Inflammatory macrophage (primary cell): ENCODE measurements at places on chromosomes 3 and 15.

DNA sequence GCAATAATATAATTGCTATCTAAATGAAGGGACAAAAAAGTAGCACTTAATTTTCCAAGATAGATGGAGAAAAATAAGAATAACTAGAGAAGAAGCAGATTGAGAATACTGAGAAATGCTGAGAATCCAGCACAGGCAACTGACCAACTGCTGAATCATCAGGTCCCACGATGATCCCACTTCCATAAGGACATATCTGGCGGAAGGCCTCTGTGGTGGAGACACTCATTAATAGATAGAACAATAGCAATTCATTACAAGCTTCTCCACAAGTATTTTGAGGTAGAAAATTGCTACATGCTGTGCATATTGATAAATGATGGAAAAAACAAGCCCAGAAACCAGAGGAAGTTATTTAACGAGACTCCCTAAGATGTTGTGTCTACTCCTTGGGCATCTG, 105.9 kb downstream of the DUT start:
- DNase-seq = no peak

GRCh38 chr15:27427276-27427675, 456.3 kb downstream of the GABRG3 start:
- no peak for DNase-seq

DNA sequence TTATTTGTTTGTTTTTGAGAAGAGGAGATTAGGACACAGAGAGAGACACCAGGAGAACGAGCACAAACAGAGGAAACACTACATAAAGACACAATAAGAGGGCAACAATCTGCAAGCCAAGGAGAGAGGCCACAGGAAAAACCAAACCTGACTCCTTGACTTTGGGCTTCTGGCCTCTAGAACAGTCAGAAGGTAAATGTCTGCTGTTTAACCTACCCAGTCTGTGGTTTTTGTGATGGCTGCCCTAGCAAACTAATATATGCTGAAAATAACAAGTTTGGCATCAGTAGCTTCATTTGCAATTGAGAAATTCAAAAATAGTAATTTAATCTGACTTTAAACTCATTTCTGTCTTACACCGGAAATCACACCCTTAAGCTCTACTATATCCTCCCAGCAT, 110.2 kb downstream of the P3H2 start:
- no peak for DNase-seq

DNA sequence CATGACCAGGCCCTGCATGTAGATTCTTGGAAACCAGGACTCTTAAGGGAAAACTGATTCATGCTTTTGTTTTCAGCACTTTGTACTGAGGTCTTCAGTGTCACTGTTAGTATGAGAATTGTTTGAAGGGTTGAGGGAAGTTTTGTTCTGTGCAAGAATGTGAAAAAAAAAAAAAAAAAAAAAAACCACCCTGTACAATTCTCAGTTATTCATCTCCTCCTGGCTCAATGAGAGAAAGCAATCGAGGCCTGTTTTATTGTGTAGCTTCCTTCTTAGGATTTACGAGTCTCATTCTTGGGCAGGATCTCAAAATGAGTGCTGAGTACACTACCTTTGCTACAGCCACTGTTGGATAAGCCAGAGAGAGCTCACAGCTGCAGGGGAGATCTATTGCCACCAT, 469.5 kb downstream of the CNTN4 start:
- DNase-seq = no peak

DNA sequence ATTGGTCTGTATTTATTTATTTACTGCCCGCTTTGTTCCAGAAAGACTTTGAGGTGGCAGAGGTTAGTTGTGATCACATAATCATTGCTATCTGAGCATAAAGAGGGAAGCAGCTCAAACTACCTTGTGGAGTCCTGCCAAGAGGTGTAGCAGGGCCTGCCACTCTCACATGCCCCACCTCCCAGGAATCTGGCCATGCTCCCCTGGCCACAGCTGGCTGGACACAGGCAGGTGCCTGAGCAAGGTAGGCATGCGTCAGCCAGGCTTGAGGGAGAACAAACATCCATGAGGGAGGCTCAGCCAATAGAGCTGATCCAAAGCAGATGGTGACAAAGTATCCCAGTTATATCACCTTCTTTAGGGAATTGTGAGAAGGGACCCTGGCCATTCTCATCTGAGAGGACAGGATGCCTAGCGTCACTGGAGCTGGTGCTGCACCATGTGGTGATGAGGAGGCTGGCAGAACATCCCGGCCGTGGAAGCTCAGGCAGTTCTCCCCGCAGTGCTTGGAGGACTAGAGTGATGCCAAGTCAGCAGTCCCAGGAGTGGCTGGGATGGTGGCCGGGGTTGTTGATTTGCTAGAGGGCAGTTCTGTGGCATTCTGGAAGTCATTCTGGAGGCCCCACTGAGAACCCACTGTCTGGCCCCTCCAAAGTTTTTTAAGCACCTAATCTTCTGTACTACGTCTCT, 6.8 kb upstream of the POLG start:
- no peak for DNase-seq

- no peak for DNase-seq
These were observed 89.6 kb downstream of the CHST2 start for GRCh38 chr3:143208976-143209714.

DNA sequence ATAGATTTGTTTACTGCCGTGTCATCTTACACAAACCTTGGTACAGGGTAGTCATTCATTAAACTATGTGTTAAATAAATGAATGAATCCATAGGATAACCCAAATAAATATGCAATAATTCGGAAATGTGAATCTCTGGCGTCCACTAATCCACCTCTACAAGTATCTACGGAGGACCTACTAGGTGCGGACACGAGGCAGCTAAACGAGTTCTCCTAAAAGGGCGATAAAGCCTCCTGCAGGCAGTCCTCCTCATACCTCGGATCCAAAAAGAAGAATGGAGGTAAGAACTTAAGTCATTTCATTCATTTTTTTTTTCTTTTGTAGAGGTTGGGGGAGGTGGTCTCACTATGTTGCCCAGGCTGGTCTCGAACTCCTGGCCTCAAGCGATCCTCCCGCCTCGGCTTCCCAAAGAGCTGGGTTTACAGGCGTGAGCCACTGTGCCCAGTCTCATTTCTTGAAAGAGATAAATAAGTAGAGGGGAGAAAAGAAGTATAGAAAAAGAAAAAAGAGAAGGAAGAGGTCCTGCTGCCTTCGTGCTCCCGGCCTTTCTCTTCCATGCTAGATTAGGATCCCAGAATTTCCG, 706 bp upstream of the RPL35A start:
- DNase-seq = no peak

DNA sequence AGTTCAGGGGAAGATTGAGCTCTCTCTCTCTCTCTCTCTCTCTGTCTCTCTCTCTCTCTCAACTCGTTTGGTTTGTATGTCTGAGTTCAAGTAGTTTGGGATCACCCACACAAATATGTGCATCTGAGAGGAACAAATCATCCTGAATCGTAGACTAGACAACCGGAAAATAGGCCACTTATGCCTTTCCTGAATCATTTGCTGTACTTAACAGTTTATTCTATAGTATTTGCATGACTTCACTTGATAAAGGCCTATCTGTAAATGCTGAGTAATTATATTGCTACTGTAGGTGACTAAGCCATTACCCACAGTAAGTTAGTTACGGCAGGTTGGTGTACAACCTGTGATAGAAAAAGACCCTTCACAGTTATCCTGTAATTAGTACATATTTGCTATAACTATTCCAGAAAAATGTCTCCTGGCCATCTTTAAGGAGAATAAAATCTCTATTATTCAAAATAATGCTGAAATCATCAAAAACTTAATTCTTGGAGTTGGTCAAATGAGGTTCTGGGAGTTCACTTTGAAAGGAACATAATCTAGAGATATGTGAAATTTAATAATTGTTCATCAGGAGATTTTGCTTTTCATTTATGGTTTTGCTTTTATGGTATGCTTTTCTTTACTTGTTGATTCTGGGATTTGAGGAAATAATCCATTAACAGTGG, 31.1 kb downstream of the OXSM start:
- DNase-seq = no peak

DNA sequence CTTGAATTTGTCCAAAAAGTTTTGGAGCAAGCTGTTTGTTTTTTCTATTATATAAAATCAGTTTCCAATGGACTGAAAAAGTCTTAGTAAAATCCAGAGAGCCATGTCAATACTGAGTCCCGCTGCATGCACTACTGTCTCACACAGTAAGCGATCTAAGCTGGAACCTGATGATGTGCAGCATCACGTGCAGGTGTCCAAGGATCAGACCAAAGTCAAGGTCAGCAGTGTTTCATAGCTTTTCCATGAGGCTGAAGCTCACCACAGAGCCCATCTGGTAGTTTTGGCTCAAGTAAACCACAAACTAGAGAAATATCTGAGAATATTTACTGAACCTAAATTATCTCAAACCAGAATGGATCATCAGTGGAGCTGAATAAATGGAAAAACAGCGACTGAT, 784.0 kb upstream of the SEMA6D start:
- no peak for DNase-seq

- DNase-seq = peak; percentile 85
These were observed 25.8 kb downstream of the SPSB4 start for GRCh38 chr3:141076797-141077571.

DNA sequence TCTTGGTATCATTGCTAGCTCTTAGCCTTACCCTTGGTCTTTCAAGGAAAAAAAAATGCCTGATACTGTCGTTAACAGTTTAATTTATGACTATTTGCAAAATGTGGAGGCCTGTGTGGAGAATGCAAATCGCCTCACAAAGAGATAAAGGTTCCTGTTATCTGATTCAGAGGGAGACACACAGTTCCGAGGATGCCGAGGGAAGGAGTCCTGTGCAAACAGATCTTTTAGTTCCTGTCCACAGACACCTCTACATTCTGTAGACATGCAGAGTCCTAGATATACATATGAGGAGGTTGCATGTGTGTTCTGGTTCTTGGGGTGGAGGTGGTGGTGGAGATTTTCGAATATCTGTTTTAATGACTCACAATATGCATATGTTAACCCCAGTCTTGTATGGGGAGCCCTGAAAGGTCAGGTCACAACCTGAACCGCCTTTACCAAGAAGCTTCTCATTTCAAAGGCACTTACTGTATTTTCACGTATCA, 5.7 kb downstream of the NR2F2 start:
- DNase-seq = no peak

DNA sequence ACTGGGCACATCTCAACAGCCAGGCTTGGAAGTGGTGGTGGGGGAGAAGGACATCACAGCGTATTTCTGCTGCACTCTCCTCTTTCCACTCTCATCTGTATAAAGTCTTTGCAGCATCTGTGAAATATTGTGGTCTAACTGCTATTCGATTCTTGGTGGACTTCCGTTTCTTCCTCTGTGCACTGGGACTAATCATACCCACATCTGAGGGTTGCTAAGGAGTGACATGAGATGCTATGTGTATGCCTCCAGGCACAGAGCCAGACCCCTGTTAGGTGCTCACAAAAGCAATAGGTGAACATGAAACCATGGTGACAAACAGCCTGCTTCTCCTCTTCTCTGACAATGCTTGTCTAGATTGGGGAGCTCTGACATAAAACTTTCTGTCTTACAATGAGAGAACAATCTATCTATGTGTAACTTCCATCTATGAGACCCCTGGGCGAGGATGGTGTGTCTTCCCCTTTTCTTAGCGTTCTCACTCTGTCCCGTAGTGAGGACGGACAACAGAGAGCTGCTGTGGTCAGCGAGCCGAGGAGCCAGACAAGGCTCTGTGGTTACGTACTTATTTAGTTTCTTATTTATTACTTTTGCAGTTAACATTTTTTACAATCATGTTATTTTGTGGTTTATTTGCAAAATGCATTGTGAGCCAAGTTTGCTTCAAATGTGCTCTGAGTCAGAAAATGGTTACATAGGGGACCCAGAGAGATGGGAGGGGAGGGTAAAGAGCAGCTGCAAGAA, 196.7 kb upstream of the TPRG1 start:
- DNase-seq = no peak

DNA sequence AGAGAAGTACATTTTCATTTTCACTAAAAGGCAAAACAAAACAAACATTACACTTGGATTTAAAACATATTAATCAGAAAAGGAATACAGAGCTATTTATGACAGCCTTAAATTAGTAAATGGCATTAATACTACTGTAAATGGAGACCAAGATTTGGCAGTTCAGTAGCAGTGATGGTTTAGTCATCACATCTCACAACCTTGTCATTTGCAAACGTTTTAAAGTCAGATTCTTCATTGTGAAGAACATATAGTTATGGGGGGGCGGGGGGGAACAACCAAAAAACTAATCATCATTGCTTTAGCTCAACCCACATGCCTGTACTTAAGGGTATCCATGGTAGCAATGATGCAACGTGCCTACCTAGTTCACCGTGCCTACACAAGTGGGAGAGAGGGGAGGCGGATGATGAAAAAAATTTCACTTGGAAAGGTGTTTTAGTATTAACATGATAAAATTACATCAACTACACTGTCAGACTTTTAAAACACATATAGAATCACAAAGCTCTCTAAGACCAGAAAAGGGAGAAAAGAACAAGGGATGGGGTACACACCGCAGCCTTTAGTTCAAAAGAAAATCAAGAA, 40.1 kb downstream of the DLG1 start:
- no peak for DNase-seq

DNA sequence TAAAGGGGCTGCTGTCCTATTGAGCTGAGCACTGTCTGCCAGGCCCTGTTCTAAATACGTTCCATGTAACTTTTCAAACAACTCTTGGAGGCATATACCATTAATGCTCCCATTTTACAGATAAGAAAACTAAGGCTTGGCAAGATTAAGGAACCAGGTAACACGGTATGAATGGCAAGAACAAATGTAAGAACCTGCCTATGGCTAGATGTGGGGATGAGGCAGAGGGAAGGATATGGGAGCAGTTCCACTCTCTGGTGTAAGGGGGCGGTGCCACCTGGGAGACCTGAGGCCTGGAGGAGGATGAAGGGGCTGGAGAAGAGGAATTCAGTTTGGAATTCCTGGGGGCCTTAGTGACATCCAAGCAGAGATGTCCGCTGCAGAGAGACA, 3.8 kb upstream of the LMAN1L start:
- DNase-seq = no peak

- no peak for DNase-seq
These were observed 286.2 kb upstream of the UBE2E1 start for GRCh38 chr3:23519314-23520208.

GRCh38 chr3:190058521-190059241, 62.0 kb downstream of the P3H2 start:
- DNase-seq = no peak

DNA sequence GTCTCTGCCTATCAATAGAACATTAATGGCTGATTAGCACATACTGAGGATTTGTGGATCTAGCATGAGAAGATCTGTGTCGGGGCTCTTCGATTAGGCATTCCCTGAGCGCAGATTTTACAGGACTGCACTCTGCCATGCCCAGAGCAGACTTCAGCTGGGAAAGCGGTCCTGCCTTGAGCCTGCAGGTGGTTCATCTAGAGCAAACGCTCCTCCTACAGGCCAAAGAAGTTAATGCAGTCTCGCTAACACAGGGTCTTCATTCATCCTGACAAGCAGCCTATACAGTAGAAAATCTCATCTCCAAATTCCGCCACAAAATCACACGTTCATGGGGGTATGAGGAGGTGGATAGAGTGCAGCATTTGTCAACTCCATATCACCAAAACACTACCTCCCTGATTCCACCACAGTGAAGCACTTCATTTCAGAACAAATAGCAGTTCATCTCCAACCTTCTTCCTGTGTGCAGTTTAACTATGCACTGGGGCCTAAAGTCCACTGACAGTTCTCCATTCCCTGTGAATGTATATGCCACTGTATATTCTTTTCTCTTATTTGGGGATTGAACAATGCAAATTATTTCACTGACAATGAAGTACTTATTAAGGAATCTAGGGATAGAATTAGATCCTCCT, 405.8 kb downstream of the IGSF11 start:
- peak; percentile 11 for DNase-seq

- peak; percentile 15 for DNase-seq
These were observed 37.2 kb upstream of the BDH1 start for GRCh38 chr3:197593046-197593380.

- DNase-seq = no peak
These were observed 457.8 kb upstream of the ZNF717 start for GRCh38 chr3:76242886-76243753.

GRCh38 chr15:73631915-73632669, 1.1 kb downstream of the NPTN start:
- DNase-seq = peak; percentile 32
